T-helper 1 cell treated with Interleukin-12 subunit alpha and Interleukin-12 subunit beta and Interleukin-4 antibody, amounts not matched to agents 30 ng/mL and 1 ng/mL, for 36 hours (primary cell): ENCODE measurements at places on chromosomes 3 and 15. TPM values are rescaled to one million over a fixed set of nuclear protein-coding genes. Genes with fewer than 3 reads are reported as not detected.

MEGF11 gene
- total RNA-seq, result 0.78 TPM in 1 of 2 replicates, not detected in the other

IQCF2 gene
- not detected in 2 replicates for total RNA-seq

OR5H14 gene
- total RNA-seq, result 0.05 TPM in 1 of 2 replicates, not detected in the other

CPN2 gene
- total RNA-seq, result not detected in 2 replicates

FMN1 gene
- 0.05 TPM in 1 of 2 replicates, not detected in the other for total RNA-seq

HRG gene
- not detected in 2 replicates for total RNA-seq

BTLA gene
- total RNA-seq, result 37.8 and 42.6 TPM in 2 replicates

C3orf85 gene
- total RNA-seq, result not detected in 2 replicates

GAP43 gene
- total RNA-seq, result not detected in 2 replicates

CD80 gene
- 17.7 and 20.7 TPM in 2 replicates for total RNA-seq

DUOXA2 gene
- not detected in 2 replicates for total RNA-seq

FEZF2 gene
- not detected in 2 replicates for total RNA-seq

GOLGA8G gene
- total RNA-seq, result not detected in 2 replicates

CMTM8 gene
- total RNA-seq, result 5.8 and 8.5 TPM in 2 replicates

CCDC54 gene
- not detected in 2 replicates for total RNA-seq
